Activated T-helper 17 cell treated with anti-CD3 and anti-CD28 coated beads, Interleukin-2, amount 50 U/mL, for 72 hours (primary cell): ENCODE measurements at places on chromosomes 2 and 18. TPM values are rescaled to one million over a fixed set of nuclear protein-coding genes. Genes with fewer than 3 reads are reported as not detected.

- ATAC-seq, result no peak
- H3K4me3 ChIP-seq, result no peak overlapping the region
- no peaks in the 10 kb centered on the region for H3K27me3 ChIP-seq
- H3K27ac ChIP-seq, result no peak overlapping the region
- H3K36me3 ChIP-seq, result no peaks in the 10 kb centered on the region
Measured at GRCh38 chr2:46430413-46430812, 49.0 kb upstream of the TMEM247 start.

Gene ZNF236
- total RNA-seq, result 19.3 TPM

Gene CD207
- total RNA-seq, result not detected

Gene HS6ST1
- total RNA-seq, result 7.8 TPM

GRCh38 chr2:121588357-121588756 is 57.7 kb downstream of the RNU4ATAC start:
- no peak for ATAC-seq
- H3K36me3 ChIP-seq, result peaks cover 43% of the 10 kb centered on the region
- no peak overlapping the region for H3K27ac ChIP-seq

Gene NYAP2
- not detected for total RNA-seq

Gene RIF1
- total RNA-seq, result 75.9 TPM

Gene TUBA3D
- total RNA-seq, result not detected

DNA sequence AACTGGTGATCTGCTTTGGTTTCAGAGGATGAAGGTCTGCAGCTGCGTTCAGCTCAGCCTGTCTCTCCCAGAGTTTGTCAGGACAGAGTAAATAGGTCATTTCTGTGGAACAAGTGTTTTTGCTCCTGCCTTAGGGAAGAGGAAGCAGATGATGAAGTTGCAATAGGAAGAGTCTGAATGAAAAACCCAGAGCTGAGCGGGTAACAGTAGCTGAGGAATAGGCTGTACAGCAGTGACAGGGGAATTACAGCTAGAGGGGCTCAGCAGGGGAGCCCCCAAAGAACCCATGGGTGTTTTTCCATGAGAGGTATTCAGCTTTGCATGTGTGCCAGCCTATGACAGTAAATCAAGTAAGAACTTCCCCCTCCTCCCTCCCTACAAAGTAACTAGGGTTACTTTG is 10.3 kb upstream of the CYBRD1 start:
- H3K27ac ChIP-seq, result no peak overlapping the region
- ATAC-seq, result no peak
- H3K27me3 ChIP-seq, result no peaks in the 10 kb centered on the region
- no peak overlapping the region for H3K4me3 ChIP-seq

- peak; percentile 78 for ATAC-seq
- peaks cover 24% of the 10 kb centered on the region for H3K27me3 ChIP-seq
- H3K4me3 ChIP-seq, result peak within 1 kb of the TSS; percentile 58
- no peak within 1 kb of the TSS for H3K27ac ChIP-seq
- no peaks in the 10 kb centered on the region for H3K36me3 ChIP-seq
Measured at GRCh38 chr18:80247393-80247841, at the start of gene PARD6G. TSS of gene PARD6G (minus strand) at chr18:80247514. CDS start at chr18:80247348, 166 bp downstream.

Gene ATP8B1
- total RNA-seq, result not detected
